ENCODE measurements at places on chromosomes 1 and 21.

DNA sequence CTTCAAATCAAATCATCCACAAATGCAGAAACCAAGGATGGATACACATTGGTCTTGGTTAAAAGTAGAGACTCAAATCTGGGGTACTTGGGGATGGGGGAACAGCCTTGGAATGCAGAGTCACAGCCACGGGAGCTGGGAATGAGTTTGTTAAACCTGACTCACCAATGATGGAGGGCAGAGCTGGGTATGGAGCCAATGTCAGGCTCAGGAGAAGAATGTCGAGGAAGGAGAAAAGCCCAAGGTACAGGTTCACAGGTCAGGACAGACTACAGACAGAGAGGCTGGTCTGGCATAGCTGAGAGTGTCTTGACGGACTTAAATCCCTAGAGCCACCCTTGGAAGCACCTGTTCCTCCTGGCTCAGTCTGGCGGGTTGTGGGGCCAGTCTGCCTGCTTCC is 237.6 kb downstream of the NTNG1 start:
- ATAC-seq: no peak

- no peak for ATAC-seq
Observed at GRCh38 chr1:233180641-233181364, 114.7 kb downstream of the PCNX2 start.

DNA sequence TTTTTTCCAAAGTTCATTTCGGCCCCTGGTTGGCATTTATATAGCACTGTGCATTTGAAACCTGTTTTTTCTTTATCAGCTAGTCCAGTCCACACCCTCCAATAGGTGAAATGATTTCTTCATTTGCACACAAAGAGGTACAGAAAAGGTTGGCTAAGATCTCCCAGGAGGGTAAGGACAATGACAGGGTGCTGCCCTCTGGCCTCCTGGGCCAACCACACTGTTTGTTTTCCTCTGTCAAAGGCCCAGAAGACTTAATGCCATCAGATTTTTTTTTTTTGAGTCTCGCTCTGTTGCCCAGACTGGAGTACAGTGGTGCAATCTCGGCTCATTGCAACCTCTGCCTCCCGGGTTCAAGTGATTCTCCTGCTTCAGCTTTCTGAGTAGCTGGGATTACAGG is 70.1 kb upstream of the EFHD2 start:
- ATAC-seq: no peak

- no peak for ATAC-seq
Observed at GRCh38 chr21:46414965-46415275, 43.8 kb upstream of the DIP2A start.
